ENCODE measurements at places on chromosomes 1 and 21.
A peak's percentile ranks its signal among the peaks of the same experiment; 100 is the strongest.

- no peak for DNase-seq
Measured at GRCh38 chr21:28437061-28437460, 555.6 kb downstream of the LTN1 start.

DNA sequence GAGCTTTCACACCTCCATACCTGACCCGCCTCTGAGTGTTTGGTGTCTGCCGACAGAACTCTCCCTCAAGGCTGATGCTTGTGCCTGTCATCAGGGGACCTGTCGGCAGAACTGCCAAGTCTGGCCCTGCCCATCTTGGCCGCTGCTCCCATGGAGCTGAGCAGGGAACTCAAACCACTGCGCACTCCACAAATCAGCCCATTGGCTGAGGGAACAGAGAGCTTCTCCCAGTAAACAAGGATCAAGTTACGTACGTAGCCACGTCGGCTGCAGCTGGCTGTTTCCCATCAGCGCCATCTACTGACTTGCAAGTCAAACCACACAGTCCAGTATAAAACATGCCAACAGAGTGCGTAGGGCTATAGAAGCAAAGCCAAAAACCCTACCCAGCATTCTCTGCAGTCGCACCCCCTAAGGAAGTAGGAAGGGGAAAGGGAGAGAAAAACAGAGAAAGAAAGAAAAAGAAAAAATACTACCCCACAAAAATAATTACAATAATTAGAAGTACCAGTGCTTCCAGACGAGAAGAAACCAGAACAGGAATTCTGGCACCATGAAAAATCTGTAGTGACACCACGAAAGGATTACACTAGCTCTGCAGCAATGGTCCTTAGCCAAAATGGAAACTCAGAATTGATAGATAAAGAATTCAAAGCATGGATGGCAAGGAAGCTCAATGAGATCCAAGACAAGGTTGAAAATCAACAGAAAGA lies 13.1 kb downstream of the KRTAP13-1 start:
- DNase-seq = peak; percentile 10

- DNase-seq = no peak
Measured at GRCh38 chr1:156126630-156127534, 12.4 kb downstream of the LMNA start.

DNA sequence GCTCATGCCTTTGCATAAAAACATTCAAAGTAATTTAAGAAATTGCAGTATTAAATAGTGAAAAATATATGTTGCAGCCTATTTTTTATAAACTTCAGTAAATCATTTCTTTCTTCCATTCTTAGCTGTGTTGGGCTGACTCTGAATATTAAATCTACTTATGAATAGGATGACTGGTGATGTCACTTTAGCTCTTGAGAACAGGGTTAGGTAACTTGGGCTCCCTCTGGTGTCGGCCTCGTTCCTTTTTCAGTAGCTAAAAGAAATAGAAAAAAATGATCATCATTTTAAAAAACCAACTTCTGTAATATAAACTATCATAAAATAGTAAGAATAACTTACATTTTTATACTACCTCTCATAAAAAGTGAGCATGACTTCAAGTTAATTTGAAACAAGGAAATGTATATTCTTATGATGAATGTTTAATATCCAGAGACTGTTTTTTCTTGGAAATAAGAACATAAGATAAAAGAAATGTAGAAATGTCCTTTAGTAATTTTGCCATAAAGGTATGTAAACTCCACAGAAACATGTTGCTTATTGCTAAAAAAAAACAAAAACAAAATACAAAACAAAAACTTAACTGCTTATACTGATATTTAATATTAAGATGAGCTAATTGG lies 26.8 kb upstream of the NCAM2 start:
- DNase-seq = peak; percentile 31

- no peak for DNase-seq
Measured at GRCh38 chr21:45523411-45524101, 18.7 kb downstream of the SLC19A1 start.

GRCh38 chr1:189782295-189782694 lies 695.4 kb downstream of the BRINP3 start:
- DNase-seq = no peak

Measured in right renal pelvis (tissue), 4 donors.